ENCODE measurements at places on chromosomes 3 and 15.

DNA sequence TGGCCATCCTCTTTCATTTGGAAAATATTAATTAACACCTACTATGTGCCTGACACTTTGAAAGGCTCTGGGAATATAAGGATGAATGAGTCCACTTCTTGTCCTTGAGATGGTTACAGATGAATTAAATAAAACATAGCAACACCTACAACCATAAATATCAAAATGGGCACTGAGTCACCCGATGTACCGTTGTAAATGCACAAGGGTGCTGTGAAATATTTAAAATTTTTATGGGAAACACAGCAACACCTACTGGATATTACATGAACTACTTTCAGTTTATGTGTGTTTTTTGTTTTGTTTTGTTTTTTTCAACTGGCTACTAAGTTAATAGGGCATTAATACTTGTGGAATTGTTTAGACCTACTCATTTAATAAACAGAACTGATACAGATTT, 239.0 kb upstream of the NAALADL2 start:
- peak; percentile 19 for DNase-seq

DNA sequence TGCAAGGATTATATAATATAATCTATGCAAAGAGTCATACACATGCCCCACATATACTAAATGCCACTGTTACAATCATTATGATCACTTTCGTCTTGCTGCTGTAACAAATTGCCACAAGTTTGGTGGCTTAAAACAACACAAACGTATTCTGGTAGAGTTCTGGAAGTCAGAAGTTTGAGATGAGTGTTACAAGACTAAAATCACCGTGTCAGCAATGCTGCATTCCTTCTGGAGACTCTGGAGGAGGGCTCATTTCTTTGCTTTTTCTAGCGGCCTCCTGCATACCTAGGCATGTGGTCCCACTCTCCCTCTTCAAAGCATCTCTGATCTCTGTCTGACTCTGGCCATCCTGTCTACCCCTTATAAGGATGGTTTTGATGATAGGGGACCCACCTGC, 1.4 kb upstream of the CCDC174 start:
- DNase-seq, result no peak

DNA sequence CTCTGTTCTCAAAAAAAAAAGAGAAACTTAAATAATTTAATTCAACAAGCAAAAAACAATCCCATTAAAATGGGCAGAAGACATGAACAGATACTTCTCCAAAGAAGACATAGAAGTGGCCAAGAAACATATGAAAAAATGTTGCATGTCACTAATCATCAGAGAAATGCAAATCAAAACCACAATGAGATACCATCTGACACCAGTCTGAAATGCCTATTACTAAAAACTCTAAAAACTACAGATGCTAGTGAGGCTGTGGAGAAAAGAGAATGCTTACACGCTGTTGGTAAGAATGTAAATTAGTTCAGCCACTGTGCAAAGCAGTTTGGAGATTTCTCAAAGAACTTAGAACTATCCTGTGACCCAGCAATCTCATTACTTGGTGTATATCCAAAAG, 382.9 kb downstream of the OTOL1 start:
- DNase-seq, result peak; percentile 6

DNA sequence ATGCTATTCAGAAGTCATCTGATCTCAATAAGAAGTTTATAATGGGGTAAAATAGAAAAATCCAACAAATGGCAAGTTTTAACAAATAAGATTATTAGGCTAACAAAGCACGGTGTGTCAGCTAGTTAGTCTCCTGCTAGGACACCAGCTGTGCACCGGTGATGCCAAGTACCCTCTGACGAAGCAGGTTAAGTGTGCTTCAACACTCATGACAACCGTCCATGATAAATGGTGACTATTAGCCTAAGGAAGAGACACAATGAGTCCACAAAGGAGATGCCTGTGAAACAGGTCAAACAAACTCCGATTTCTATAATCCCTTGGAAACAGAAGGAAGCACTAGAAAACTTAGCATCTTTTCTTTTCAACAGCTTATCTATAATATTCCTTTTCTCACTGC, 36.5 kb downstream of the ATP13A3 start:
- no peak for DNase-seq

GRCh38 chr3:23217872-23218554, 14.9 kb downstream of the UBE2E2 start:
- no peak for DNase-seq

DNA sequence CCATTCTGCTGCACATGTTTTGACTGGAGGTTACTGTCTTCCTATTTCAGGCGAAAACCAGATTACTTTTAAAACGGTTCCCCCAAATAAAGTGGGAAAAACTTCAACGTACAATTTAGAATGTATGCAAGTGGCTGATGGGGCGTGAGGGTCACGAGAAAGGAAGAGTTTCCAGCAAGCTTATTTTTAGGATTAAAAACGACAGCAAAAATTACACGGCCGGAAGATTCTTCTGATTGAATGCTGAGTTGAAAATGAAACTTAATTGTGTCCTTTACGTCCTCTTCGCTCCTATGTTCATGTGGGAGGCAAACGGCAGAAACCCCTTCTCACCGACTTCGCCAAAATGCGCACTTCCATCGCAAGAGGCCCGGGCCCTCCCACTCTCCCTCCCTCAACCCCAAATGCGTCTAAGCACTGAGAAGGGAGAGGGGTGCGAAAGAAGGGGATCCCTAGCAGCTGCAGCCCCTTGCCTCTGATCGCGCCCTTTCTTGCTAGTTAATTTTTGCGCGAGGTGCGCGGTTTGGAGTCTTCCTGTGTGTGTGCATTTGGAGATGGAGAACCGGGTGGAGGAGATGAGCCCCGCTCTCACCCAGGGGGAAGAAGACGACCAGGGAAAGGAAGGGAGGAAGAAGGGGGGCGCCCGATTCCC, 656 bp downstream of the CD47 start:
- DNase-seq, result peak; percentile 40

GRCh38 chr3:177810162-177810623, 612.9 kb upstream of the TBL1XR1 start:
- peak; percentile 92 for DNase-seq

- peak; percentile 33 for DNase-seq
Observed at GRCh38 chr3:183306798-183307671, 54.0 kb downstream of the B3GNT5 start.

- no peak for DNase-seq
Observed at GRCh38 chr3:141106842-141107241, 55.7 kb downstream of the SPSB4 start.

DNA sequence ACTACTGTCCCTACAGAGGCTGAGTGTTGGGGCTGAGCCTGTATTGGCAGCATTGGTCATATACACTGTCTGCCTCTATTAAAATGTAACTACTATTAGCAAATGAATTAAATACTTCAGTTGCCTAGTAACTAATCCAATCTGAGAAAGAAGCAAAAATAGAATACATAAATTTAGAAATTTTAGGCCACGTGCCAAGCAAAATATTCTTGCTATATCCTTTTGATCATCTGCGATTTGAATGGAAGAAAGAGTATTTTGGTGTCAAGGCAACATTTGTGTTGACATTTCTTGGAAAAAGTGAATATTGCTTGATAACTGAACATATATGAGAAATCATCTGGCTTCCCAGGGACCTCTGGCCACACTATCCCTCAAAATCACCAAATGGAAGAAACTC, 148.2 kb upstream of the TOPAZ1 start:
- DNase-seq, result no peak

DNA sequence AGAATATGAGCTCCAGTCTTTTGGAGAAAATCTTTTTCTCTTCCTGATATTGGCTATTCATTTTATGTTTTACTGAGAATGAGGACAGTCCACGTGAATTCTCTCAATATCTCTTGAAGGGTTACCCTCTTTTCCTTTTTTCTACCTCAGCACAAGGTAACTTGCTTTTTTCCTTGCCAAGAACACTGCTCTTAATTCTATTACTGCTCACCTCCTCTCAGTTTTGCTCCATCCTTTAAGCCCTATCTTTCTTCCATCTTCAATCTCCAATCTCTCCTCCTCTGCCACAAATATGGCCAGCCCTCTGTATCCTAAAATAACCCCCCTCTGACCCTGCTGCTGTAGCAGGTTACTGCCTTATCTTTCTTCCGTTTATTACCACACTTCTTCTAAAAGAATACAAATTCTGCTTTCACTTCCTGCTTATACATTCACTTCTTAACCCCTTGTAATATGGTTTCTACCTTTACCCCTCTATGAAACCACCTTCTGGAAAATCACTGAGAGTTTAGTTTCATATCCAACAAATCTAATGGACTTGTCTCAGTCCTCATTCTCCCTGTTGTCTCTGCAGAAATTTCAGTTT, 89.0 kb downstream of the NFKBIZ start:
- DNase-seq, result no peak

GRCh38 chr3:197833930-197834715, 43.1 kb downstream of the LRCH3 start:
- DNase-seq, result no peak

DNA sequence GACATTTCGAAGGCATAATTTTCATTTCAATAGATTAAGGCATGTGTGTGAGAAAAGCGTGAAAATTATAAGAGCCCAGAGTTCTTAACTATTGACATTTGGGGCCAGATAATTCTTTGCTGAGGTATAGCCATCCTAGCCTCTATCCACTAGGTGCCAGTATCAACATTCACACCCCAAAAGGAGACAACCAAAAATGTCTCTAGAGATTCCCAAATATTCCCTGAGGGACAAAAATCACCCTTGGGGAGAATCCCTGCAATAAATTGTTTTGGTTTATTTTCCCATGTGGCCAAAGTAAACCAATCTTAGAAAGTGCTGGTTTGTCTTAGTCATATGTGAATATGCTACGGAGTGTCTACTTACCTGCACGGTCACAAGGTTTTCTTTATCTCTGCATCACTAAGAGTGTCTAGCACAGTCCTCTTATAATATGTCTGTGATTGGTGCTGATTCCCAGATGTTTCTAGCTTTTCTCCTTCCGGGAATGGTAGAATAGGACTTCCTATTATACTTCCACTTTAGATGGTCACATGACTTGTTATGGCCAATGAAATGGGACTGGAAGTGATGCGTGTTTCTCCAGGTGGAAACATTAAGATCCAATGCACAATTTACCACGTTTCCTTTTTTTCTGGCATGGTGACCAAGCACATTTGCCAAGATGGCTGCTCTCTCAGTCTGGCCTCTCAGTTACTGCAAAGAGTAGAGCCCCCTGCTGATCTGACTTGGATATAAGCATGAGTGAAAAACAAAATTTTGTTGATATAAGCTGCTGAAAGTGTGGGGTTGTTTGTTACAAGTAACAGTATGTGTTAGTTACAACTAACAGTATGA, 8.0 kb upstream of the KBTBD8 start:
- DNase-seq, result no peak

GRCh38 chr15:55784286-55784685, 41.3 kb upstream of the PRTG start:
- DNase-seq, result no peak

- DNase-seq, result no peak
Observed at GRCh38 chr15:82750831-82751180, 41.1 kb upstream of the AP3B2 start.

- no peak for DNase-seq
Observed at GRCh38 chr3:127929818-127930413, 14.9 kb downstream of the KBTBD12 start.

DNA sequence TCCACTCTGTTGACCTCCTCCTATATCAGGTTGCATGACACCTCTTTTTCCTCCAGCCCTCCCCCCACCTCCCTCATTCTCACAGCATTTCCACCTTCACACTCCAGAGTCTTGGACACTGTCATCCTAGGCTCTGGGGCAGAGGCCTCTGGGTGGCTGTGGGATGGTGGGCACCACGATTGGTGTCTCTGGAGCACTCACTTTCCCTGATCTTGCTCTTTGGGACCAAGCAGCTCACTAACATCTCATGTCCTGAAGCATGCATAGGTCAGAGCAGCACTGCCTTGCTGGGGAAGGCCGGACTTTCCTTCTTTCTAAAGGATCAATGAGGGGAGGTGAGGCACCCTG, 14.9 kb downstream of the ZBTB47 start:
- no peak for DNase-seq

GRCh38 chr3:17181413-17181907, 296.7 kb downstream of the PLCL2 start:
- no peak for DNase-seq

GRCh38 chr3:126466886-126467610, 8.6 kb downstream of the ZXDC start:
- DNase-seq, result no peak

GRCh38 chr15:34213690-34214089, 3.8 kb upstream of the KATNBL1 start:
- DNase-seq, result no peak

DNA sequence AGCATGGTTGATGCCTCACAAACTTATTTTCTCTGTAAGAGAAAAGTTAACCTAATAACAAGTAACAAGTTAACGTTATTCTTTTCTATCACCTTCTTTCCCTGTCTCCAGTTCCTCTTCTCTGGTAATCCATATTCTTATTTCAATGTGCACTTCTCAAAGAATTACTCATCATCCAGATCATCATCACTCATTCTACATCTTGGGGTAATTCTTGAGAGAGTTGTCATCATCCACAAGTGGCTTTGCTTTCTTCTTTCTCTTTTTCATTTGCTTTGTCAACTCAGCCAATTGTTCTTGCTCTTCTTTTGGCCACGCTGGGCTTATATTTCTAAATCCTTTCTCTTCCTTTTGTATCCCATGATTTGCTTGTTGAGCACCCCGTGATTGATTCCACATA, 20.8 kb upstream of the RNF111 start:
- peak; percentile 18 for DNase-seq

GRCh38 chr3:18843188-18843587, 305.1 kb upstream of the KCNH8 start:
- no peak for DNase-seq

DNA sequence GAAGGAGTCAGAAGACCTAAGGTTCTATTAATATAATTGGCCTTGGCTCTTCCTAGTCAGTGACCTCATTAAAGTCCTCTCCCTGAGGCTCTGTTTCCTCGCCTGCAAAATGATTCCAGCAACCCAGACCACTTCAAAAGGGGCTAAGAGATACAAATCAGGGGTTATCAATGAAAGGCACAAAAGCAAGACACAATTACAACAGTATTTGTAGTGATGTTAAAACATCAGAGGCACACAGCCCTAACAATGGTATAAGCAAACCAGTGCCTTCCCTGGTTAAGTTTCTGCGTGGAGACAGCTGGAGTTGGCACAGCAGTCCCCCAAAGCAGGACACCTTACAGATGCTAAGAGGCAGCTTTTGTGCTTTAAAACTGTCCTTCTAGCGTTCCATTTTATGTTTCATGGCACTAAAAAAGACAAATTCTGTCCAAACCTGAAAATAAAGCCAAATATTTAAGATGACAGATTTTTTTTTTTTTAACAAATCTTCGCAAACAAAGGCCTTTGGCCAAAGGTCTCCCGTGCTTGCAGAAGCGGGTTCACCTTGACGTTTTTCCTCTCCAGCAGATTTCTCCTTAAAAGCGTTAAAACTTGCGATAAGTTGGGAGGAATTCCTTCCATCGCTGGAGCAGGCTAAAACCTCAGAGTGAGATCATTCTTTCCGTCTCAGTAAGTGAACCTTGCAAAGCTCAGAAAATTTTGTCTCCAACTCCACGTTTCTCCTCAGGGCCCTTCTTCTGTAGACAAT, 999 bp downstream of the ZNF280D start:
- peak; percentile 58 for DNase-seq
